Occipital lobe (tissue), 3 donors: ENCODE measurements at places on chromosomes 5 and 9.

DNA sequence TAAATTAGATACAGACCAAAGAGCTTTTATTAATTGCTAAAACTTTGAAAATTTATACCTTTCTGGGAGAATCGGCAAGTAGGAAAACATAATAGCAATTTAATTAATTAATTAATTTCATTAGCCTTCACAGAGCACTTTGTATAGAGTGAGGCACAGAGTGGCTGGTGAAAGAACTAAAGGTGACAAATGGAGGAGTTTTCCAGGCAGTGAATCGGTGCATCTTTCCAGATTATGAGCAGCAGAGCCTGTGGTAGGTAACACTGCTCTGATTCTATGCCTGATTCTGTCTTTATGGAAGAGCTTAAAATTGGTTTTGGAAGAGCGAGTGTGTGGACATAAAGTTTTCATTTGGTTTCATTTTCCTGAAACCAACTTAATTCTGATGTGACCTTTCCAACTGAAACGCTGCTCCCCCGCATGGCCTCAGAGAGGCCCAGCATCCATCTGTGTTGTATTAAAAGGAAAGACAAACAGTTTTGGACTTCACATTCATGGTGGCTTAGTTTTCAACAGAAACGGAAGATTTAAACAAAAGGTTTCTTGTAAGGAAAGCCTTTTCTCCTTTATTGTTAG lies 188.9 kb upstream of the RPS23 start:
- no peak for DNase-seq

- DNase-seq, result no peak
Observed at GRCh38 chr5:40402007-40402364, 277.7 kb upstream of the PTGER4 start.

- no peak for DNase-seq
Observed at GRCh38 chr9:90112788-90113187, 508.0 kb downstream of the GADD45G start.

DNA sequence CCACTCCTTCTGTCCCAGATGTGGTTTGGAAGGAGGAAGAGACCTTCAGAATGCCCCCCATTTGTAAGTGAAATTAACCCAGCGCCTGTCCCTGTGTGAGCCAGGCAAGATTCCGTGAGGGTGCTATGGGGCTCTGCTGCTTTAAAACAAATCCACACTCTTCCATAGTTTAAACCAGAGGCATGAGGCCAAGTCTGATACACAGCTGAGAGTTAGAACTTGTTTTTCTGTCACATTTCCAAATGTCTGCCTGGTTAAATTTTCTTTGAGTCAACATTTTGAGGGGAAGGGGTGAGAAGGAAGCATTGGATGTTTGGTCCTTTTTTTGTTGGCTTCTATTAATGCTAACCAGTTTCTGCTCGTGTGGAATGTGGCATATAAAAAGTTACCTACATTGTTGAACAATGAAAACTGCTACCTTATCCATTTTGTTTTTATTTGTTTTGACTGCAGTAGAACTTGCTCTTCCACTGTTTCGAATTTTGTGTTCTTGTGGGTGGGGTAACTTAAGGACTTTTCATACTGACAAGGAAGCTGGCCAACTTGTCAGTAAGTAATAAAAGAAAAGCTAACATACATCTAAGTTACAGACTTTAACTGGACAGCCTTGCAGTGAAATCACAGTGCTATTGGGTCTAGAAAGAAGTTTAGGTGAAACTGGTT lies 12.9 kb downstream of the RGMB start:
- no peak for DNase-seq

GRCh38 chr5:107517185-107518033 lies 153.3 kb downstream of the EFNA5 start:
- no peak for DNase-seq

GRCh38 chr9:105694190-105694847 lies at the start of gene TMEM38B:
TSS of gene TMEM38B (plus strand) at chr9:105694541. CDS start at chr9:105694661, 120 bp downstream.
- peak; percentile 47 for DNase-seq

DNA sequence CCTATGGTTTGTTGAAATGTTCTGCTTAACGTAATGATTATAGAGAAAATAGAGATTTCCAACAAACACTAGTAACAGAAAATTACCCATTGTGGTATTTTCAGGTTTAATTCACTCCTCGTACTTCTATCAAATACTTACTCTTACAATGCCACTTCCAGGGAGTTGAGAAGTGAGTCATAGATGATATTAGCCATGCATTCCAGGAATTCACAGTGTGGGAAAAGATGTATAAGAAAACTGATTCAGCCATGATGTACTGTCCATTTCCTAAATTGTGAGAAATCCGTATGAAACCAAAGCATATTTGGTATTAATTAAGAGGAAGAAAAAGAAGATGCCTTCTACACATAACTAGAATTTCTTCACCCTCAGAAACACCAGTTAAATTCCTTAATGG lies 1854.6 kb upstream of the WWC1 start:
- DNase-seq, result no peak

DNA sequence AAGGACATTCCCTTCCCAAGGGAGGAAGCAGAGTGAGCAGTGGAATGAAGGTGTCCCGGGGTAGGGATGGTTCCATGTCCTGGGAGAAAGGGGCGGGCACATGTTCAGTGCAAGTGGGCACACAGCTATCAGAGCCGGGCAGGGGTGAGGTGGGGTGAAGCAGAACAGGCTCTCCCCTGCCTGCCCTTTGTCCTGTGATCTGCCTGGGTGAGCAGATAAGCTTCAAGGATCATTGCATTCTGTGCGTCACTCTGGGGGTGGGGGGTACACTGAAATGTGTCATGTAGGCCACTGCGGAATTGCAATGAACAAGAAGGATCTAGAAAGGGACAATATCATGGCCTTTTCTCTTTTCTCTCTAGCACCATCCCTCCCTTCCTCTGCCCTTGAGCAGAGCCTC lies 61.7 kb upstream of the SHB start:
- DNase-seq, result no peak

DNA sequence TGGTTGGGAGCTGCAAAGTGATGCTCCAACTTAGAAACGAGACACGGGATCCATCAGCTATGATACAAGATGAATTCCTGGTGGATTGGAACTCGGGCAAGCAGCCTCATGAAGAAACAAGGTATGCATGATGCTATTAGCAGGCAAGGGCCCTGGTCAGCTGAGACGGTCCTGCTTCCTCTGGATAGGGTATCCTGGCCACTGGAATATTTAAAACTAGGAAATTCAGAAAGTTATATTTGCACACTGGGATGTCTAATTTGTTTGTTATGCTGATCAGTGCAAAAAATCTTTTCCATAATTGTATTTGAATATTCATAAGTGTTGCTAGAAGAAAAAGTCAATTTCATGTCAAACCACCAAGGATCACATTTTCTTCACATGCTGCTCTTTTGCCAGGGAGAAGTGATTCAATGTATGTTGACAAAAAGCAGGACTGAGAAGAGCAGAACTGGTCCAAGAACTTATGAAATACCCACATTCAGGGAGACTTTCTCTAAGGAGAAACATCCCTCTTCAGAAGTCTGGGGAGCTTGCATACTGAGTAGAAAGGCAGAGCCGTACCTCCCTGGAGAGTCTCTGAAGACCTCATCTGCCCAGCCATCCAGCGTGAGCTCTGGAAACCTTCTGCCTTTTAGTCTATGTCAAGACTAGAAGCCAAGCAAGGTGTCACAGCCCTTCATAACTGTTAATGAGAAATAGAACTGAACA lies 6.7 kb upstream of the NXNL2 start:
- no peak for DNase-seq
